ENCODE measurements at places on chromosomes 11 and 22.

- DNase-seq: no peak
Observed at GRCh38 chr11:71139516-71140205, 112.7 kb downstream of the SHANK2 start.

GRCh38 chr11:86202013-86202336, 42.6 kb upstream of the EED start:
- DNase-seq: no peak

- peak; percentile 28 for DNase-seq
Observed at GRCh38 chr11:43359422-43359818, 700 bp downstream of the TTC17 start.

- DNase-seq: no peak
Observed at GRCh38 chr11:130635937-130636630, 187.6 kb downstream of the ADAMTS15 start.

GRCh38 chr11:118528511-118528910, 1.2 kb downstream of the TTC36 start:
- no peak for DNase-seq

DNA sequence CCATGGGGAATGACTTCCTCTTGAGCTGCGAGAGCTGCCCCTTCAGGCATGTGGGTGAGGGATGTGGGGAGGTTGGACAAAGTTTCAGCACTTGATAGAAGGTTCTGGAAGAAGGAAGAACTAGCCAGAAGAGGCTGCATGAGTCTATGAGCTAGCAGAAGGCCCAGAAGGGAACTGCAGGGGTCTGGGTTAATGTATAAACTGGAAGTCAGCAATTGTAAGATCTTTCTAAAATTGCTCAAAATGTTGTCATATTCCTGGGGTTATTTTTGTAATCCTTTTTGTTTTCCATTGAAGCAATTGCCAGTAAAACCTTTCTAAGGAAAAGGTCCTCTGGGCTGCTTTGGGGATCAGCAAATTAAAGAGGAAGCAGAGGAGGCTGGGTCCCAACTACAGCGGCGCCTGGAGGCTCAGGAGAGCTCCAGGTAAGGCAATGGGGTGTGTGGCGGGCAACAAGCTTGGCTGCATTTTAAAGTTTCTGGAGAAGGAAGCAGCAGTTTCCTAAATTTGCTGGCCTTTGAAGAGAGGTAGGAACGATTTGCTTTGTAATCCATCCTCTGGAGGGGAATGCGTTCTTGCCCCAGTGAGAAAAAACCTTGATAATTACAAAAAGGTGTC, 29.2 kb downstream of the ADAMTS15 start:
- no peak for DNase-seq

GRCh38 chr22:46486996-46487717, 50.3 kb downstream of the CELSR1 start:
- DNase-seq: no peak

DNA sequence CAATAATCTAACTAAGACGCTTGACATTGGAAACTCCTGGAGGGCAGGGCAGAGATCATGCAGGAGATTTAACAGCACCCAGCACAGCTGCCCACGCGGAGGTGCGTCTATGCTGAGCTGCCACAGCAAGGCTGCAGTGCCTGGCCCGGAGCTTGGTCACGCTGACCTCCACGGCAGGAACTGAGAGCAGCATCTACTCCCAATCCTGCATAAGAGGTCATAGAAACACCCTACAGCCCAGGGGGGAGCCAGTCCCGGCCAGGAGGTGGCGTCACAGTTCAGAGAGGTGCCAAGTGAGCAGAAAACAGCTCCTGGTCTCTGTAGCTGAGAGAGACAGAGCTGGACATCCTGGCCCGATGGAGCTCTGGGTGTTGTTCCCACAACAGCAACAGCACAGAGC, 121.1 kb upstream of the TMEM45B start:
- no peak for DNase-seq

DNA sequence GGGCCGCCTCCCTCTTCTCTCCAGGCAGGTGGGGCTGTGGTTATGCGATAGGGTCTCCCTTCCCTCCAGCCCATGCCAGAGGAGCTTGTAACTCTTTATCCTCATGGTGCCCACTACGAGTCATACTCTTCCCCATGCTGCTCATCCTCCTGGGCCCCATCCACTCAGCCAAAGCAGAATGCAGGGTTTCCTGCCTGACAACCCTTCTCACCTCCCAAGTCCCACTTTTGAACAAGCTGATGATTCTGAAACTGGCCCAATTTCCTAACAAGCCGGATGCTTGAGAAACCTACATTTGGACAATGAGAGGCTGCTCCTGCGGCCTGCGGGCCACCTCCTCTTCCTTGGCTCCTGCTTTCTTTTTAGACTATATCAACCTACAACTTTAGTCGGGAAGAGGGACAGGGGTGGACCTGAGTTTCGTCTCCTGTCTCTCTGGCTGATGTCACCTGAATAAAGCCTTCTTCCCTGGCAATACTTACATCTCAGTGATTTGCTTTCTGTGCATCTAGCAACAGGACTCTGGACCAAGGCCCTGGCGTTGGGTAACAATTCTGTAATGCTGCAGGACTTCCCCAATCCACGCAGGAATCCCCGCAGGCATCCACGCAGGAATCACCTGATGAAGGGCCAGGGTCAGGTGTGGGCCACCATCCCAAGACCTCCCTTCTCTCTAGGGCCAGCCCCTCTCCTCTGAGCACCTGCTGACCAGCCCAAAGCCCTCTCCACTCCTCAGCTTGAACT, 1.5 kb upstream of the NDUFS8 start:
- DNase-seq: no peak

- DNase-seq: no peak
Observed at GRCh38 chr11:69840371-69841169, 21.4 kb upstream of the FGF3 start.

DNA sequence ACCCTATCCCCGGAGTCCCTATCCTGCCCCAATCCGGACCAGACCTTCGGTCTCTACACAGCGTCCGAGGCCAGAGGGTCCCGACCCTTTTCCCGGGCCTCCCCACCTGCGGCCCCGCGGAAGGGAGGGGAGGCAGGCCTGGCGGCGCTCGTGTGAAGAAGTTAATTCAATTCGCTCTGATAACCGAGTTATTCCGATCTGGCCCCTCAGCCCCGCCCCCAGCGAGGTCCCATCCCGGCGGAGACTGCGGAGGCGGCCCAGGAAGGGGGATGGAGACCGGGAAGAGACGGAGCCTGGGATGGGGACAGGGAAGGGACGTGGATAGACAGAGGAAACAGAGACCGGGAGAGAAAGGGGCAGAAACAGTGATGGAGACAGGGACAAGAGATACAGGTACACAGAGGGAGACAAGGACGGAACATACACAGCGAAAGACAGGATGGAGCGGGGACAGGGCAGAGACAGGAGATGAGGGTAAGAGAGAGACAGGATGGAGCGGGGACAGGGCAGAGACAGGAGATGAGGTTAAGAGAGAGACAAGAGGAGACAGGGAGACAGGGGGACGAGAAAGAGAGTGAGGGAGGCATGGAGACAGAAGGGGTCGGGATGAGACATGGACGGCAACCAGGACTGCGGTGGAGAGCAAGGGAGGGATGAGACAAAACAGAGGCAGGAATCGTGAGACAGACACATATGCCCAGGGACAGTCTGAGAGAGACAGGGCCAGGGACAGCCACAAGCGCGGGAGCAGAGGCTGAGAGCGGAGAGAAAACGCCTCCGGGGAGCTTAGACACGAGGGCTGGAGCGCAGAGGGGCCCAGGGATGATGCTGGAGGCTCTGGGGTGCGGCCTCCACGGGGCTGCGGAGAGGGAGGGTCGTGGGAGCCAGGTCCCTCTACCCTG, 636 bp upstream of the PHOX2A start:
- no peak for DNase-seq

DNA sequence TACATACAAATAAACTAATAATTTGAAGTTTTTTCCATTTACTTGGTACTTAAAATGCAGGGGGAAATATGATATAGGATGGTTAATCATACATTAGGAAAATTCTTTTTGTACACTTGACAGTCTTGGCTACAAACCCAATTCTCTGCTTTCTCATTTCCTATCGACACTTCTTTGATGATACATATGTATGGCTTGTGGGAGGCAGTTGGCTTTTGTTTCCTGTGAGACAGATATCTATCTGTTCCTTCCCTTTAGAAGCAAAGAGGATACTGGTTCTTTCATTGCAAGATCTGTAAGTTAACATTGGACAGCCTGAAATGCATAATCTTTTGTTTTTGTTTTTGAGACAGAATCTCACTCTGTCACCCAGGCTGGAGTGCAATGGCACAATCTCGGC, 47.9 kb upstream of the ADORA2A start:
- no peak for DNase-seq

- DNase-seq: no peak
Observed at GRCh38 chr22:36238373-36239149, 766 bp downstream of the APOL2 start.

Data from activated CD4-positive, alpha-beta T cell treated with anti-CD3 and anti-CD28 coated beads for 4 hours (primary cell).